NCI-H1417 treated with DMSO at 0.1 percent for 48 hours (cell line): ENCODE measurements at places on chromosomes 2 and 18.

- DNase-seq = no peak
These were observed 335.3 kb upstream of the CHST9 start for GRCh38 chr18:27520401-27520800.

DNA sequence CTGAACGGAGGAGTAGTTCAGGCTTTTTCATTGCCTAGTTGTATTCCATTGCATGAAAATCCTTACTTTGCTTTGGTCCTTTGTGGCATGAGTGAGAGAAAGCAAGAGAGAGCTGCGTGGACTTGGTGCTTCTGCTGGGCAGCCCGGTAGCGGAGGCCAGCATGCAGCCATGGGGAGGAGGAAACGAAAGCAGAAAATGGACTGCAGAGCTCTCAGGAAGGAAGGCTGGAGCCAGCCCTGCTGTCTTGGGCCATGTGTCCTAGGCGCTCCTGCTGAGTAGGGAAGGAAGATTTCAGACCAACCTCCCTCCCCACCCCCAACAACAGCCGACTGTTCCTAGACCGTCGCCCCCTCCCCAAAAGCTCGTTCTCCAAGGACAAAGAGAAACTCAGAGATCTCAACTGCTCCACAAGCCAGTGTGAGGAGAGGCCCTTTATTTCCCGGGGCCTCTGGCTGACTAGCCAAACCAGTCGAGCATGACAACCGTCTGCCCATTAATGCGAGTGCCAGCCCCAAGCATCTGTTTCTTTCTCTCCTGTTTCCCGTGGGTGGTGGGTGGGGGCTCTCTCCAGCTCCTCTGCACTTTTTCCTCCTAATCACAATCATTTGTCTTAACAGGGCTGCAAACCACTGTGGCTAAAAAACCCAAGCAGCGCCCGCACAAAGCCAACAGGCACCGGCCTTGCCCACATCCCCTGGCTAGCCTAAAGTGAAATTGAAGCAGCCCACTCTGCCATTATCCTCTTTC, 66.8 kb upstream of the FZD7 start:
- no peak for DNase-seq

GRCh38 chr2:18067588-18068384, 189.3 kb downstream of the KCNS3 start:
- DNase-seq = no peak

DNA sequence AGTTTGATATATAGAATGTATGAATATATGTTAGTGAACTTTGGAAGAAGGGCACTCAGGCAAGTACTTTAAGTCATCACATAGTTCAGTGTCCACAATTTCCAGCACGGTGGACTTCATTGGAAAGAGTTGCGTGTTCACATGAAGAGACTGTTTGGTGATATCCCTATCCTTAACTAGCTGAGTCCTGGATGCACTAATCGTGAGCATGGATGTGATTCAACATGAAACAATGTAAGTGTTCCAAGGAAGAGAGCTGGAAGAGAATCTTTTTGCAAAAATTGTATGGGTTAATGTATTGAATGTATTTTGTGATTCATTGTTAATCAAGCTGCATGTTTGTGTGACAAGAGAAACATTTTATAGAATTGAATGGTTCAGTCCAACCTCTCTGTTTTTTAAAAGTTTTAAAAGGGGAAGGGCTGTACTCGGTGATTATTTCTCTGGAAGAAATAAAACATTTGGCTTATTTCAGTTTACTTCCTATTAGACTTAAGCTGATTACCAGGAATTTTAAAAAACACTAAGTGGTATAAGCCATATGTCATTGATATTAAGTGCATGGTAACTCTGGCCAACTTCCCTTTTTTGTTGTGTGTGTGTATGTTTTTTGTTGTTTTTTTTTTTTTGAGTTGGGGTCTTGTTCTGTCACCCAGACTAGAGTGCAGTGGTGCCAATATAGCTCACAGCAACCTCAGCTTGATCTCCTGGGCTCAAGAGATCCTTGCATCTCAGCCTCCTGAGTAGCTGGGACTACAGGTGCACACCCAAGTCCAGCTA, 8.6 kb downstream of the XRCC5 start:
- no peak for DNase-seq

- DNase-seq = no peak
These were observed 87.9 kb downstream of the ICOS start for GRCh38 chr2:204024503-204024902.

GRCh38 chr2:39512434-39512935, 75.4 kb upstream of the MAP4K3 start:
- DNase-seq = no peak

DNA sequence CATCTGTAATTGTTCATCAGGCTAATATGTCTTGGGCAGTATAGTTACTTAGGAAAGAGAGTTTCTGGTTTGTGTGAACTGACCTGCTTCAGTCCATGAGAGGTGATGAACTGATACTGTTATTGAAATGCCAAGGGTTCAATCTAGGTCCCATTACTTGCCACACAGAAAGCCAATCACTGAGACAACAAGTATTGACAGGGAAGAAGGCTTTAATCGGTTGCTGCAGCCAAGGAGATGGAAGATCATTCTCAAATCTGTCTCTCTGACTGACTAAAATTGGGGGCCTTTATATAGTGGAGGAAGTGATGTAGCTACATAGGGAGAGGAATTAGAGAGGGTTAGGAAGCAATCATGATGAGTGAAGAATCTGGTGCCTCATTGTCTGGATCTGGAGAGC, 19.9 kb upstream of the FAM98A start:
- DNase-seq = no peak

DNA sequence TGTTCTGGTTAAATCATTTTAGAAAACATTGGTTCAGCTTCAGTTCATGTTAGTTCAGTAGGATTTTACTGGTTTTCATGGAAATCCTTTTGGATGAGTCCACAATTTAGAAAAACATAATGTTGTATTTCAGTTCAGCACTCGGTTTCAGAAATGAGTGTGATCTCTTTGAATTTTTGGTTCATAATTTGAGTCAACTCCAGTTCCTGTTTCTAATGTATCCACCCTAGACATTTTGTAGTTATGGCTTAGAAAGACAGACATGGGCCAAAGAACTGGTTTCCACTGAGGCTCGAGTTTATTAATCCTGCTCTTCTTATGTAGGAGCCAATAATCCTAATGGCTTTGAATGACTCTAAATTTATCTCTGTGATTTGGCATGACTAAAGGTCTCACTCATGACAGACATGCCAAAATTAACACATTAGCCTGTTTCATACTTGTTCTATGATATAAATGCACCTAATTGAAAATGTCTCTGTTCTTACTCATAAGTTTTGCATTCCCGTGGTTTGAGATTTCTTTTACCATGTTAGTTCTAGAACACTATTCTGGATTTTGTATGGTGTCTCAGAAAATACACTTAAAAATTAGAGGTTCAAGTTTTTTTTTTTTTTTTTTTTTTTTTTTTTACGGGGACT, 82.3 kb upstream of the SPRED2 start:
- no peak for DNase-seq

- DNase-seq = no peak
These were observed 323.1 kb downstream of the NBAS start for GRCh38 chr2:15238028-15238427.

DNA sequence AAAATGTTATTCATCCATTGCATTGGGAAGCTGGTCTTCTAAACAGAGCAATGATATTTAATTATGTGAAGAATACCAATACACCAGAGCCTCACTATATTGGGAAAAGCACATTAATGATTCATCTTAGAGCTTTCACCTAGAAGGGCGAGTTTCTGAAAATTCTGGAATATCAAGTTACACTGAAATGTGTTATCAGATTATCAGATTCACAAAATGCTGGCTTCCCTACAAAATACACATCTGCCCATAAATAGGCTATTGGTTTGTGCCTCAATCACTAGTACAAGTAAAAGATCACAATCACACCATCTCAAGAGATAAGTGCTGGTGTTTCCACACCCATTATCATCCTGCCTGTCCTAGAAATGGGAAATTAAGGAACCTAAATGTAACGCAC, 200.7 kb downstream of the TMEM163 start:
- DNase-seq = no peak

DNA sequence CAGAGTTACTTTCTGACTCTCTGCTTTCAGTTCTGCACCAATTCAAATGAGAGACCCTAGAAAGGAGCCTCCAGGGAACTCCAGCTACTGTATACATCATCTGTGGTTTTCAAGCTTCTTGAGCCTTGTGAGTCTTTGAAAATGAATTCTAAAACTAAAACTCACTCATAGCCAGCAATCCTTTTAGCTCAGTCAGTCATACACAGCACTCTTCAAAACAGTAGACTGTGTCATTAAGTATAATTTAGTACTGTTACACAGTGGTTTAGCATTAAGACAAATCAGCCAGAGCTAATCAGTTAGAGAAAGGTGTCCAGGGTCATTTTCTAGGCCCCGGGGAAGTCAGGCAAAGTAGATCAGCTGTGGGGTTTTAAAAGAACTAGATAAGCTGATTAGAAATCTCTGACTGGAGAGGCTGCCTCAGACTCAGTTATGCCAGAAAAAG, 322.1 kb upstream of the THUMPD2 start:
- no peak for DNase-seq

- DNase-seq = no peak
These were observed 956.2 kb upstream of the LRATD1 start for GRCh38 chr2:13676269-13676668.

DNA sequence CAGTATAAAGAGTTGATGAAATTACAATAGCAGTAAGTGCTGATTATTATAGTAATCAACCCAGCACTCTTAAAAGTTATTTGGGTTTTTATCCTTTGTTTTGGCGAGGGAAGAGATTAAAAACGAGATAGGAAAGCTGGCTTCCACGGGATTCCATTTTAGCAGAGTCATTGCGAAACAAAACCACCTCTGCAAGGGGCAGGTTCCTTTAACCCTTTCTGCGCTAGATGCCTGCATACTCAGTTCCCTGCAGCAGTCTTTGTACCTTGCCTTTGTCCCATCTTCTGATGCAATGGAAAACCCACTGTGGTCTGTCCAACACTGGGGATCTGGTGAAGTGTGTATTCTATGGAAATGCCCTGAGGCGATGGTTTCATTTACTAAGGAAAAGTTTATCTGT, 2.7 kb downstream of the YPEL5 start:
- DNase-seq = no peak
